Thoracic aorta (tissue), 2 donors: ENCODE measurements at places on chromosomes 6 and 20.

DNA sequence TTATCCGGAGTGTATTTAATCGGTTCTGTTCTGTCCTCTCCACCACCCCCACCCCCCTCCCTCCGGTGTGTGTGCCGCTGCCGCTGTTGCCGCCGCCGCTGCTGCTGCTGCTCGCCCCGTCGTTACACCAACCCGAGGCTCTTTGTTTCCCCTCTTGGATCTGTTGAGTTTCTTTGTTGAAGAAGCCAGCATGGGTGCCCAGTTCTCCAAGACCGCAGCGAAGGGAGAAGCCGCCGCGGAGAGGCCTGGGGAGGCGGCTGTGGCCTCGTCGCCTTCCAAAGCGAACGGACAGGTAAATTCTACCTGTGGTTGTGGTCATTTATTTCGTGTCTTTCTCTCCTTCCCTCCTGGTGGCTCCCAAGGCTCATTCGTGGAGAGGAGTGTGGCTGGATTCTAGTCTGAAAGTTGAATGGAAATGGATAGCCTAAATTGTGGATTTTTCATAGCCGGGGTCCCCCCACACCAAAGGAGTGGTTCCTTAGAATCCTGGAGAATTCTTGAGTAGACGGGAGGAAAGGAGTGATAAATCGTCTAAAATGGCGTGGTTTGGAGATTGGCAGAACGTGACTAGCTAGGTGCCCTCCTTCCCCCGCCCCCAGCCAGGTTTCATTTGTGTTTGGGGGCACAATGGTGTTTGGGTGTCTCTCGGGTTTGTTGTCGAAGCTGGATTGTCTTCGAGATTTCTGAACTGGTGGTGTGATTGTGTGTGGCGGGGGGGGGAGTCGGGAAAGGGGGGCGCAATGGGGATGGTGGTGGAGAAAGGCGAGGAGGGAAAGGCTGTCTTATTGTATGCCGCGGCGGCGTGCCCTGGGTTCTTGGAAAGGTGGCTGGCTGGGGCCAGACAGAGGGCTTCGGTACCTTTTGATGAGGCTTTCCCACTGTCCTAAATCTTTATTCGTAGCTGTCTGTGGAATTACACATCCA, 673 bp downstream of the MARCKS start:
- no peak for DNase-seq

- no peak for DNase-seq
Measured at GRCh38 chr6:136446579-136447187, 103.5 kb downstream of the MAP7 start.

DNA sequence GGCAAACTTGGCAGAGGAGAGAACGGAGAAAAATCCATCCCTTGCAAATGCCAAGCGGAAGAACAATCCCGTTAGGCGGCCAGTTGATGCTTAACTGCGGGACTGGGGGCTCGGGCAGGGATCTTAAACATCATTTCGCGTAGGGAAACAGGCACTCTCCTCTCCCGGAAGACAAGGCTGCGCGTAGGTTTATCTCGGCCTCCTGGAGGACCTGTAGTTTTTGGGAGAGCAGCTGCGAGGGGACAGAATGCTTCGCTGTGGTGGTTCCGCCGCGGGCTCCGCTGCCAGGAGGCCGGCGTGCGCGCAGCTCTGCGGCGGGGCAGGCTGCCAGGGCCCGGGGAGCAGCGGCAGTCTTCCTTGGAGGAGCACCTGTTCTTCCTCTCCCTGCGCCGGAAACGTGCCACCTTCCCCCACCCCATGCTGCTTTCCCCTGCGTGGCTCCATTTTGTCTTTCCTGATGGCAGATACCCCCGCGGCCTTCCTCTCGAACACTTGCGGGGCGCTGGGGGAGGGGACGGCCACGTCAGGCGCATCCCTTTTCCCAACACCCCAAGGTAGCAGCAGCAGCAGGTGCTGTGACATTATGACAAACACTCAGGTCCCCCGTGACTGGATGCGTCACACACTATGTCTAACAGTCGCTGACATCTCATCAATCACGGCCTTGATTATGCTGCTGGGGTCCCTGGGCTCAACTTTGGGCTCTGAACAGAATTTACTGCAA, 230.7 kb upstream of the BTBD3 start:
- no peak for DNase-seq

DNA sequence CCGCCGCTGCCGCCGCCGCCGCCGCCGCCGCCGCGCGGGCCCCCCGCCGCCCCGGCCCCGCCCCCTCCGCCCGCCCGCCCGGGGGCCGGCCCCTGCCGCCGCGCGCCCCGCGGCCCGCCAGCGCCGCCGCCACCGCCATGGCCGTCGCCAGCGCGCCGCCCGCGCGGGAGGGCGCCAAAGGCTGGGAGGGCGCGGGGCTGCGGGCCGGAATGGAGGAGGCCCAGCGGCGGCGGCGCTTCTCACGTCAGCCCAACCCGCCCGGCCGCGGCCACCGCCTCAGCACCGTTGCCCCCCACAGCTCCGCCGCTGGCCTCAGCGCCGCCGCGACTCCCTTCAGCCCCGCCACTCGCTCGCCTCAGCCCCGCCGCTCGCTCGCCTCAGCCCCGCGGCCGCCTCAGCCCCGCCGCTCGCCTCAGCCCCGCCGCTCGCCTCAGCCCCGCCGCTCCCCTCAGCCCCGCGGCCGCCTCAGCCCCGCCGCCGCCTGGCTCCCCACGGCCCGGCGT, 258 bp downstream of the PHF10 start:
- DNase-seq = no peak

DNA sequence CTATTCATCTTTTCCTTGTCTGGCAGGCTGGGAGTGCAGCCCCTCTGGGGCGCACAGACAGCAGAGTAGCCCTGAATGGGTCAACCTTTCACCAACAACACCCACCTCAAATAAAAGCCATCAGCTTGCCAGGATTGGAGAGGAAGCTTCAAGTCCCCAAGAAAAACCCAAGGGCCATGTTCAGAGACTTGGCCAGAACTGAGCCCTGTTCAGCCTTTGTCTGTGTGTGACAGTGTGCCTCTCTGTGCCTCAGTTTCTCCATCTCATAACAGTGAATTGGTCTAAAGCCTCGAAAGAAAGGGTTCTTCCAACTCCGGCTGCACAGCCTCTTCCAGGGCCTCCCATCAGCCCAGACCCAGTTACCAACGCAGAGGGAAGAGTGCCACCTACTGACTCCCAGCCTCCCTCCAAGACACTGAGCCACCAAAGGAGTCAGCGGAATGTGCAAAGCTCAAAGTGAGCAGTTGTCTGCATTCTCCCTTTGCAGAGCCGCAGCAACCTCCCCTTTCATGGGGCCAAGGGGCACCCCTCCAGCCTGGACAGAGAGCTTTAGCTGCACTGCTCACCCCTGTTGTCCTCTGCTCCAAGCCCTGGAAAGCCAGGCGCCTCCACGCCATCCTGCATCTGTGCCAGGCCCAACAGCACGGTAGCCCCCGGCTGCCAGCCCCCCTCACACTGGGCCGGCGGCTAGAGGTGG, 82.7 kb upstream of the TOP1 start:
- DNase-seq = no peak

GRCh38 chr6:125631165-125631564, 118.3 kb upstream of the HEY2 start:
- DNase-seq = no peak

DNA sequence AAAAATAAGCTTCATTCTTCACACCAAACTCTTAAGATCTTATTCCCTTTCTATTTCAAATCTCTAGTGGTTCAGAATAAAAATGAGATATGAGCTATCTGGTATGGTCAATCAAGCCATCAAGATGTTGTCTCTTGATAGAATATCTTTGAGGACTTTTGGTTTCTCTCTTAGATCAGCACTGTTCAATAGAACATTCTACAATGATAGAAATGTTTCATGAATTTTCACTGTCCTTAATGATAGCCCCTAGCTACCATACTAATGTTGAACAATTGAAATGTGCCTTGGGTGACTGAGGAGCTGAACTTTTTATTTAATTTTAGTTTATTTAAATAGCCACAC, 24.1 kb upstream of the HINT3 start:
- no peak for DNase-seq

DNA sequence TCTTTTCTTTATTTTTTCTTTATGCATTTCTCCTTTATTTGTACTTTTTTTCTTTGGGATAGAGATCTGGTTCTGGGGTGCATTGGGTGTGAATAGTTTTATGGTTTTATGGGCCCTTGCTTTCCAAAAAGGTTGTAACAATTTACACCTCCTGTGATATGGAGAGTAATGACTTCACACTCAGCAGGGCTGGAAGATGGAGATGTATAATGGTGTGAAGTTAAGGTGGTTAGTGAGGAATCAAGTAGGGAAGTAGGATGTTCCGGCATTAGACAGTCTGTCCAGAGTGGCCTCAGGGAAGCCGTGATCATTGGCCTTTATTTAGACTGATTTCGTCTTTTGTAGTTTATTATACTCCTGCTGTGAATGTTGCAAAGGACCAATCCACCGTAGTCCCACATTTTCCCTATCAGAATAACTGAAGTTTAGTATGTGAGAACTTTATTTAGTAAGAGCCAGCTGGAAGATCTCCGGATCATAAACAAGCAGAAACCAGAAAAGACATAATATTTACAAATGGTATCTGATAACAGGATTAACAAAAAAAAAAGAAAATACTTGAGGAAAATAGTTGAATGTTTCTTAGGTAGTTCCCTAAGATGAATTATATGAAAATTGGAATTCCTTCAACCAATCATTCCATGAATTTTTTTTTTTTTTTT, 255.5 kb downstream of the TBC1D7 start:
- DNase-seq = no peak
